ENCODE measurements at places on chromosomes 1 and 21.

DNA sequence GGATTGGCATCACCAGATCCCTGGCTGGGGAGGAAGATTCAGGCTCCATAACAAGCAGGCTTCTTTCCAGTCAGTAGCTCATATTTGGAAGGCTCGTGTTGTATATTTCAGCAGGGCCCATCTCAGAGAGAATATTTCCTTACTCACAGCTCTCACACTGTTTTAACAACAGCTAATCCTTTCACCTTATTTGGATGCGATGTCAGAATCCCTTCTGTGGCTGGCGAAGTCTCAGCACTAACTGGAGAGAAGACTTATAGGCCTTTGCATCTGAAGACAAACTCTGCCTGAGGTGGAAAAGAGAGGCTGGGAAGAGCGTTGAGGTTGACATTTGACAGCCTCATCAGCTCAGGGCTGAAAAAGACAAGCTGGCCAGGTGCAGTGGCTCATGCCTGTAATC, 47.2 kb upstream of the CAPZB start:
- DNase-seq: no peak

- DNase-seq: no peak
These were observed 54.7 kb downstream of the MRPS6 start for GRCh38 chr21:34128124-34128523.

DNA sequence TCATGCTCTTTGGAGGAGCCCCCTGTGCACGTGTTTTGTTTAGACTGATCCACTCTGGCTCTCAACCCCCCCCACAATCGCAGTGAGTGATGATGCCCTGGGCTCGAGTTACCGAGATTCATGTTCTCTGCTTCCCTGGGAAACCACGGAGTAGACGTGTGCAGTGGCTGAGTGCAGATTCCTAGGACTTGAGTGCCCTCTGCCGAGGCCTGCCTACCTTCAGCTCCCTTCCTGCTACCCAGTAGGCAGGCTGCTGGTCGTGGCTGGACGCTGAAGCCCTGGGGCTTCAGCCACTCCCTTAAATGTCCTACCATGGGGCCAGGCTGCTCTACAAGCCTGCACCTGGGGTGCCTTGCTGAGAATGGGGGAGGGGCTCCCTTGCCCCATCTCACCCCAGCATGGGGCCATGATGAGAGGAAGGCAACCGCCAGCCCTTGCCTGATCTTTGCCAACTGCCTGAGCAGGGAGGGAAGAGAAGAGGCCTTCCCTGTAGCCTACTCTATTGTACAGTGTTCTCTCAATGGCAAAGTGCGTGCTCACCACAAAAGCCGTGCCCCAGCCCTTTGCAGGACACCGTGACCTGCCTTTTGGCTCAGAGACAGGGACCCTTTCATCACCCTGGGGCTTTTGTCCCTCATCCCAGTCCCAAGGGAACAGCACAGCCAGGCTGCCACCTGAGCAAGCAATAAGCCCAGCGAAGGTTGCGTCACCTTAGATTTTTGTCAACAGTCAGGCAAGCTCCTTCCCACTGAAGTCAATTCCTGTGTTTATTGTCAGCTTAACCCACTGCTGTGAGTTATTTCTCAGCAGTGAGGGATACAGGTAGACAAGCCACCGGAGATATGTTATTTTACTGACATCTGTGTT, 4.1 kb upstream of the GRIK3 start:
- DNase-seq: no peak

GRCh38 chr21:45768740-45769048, 125.2 kb downstream of the PCBP3 start:
- DNase-seq: no peak

- DNase-seq: no peak
These were observed 100.0 kb upstream of the HNRNPU start for GRCh38 chr1:244964112-244964971.

GRCh38 chr1:64685217-64685616, 59.7 kb upstream of the RAVER2 start:
- DNase-seq: no peak

DNA sequence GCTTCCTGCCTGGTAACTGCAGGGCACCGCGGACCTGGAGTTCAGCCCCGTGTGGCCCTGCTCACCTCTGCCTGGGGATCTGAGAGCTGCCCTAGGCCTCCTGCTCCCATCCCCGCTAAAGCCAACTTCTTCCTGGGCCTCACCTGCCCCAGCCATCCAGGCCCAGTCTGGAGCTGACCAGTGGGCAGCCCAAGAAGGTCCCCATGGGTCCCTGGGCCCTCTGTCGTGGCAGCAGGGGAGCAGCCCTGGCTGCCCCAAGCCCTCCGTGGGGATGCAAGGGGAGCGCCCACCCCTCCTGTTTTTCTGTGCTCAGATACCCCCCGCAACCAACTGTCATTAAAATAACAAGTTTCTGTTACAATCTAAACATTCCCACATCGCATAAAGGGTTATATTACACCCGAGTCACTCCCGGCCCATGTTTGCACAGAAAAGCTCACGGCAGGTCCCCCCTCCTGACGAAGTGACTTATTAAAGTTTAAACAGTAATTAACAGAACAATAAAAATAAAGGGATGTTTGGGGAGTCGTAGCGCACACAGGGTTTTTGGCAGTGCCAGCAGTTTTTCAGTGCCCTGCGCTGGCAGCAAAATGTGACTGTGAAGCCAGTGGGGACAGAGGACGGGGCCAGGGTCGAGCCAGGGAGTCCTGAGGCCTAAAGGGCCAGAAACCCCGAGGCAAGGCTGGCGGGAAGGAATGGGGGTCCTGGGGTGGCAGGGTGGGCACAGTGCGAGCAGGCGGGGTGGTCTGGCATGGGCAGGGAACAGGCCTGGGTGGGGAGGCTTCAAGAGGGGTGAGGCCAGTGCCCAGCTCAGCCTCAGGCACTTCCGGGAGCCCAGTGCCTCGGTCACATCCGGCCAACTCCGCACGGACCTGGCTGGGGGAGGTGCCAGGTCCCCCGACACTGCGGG, 121.5 kb downstream of the CASZ1 start:
- DNase-seq: no peak

- DNase-seq: no peak
These were observed 16.5 kb upstream of the EPHA2 start for GRCh38 chr1:16172218-16172830.

GRCh38 chr1:190711069-190711468, 233.4 kb upstream of the BRINP3 start:
- DNase-seq: no peak

DNA sequence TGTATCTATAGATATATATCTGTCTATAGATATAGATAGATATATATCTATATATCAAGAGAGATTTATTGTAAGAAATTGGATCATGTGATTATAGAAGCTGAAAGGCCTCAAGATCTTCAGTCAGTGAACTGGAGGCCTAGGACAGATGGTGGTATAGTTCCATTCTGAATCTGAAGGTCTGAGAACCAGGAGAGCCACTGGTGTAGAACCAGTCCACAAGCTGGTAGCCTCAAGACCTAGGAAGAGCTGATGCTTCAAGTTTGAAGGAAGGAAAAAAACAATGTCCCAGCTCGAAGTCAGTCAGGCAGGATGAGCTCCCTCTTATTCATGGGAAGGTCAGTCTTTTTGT, 213.2 kb upstream of the JUN start:
- no peak for DNase-seq

DNA sequence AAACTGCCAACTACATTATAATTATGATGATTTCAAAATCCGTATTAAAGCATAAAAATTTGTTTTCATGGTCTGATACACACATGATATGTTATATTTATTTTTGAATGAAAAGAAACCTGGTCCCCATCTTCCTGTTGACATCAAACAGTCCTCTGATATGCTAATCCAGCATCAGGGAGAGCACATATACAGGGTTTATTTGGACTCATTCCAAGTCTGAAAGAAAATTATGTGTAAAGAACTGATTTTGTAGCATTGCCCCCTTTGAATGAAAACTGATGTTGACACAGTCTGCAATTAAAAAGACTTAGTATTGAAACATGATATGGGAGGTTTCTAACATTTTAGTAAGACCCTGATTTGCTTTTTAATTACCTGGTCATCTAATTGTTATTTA, 119.4 kb downstream of the NEK7 start:
- DNase-seq: no peak

- DNase-seq: no peak
These were observed 16.6 kb downstream of the NUDC start for GRCh38 chr1:26938004-26938658.

- no peak for DNase-seq
These were observed 149.3 kb upstream of the ETV3 start for GRCh38 chr1:157287462-157287861.
